ENCODE measurements at places on chromosomes 16 and 17.

- no peak for DNase-seq
Measured at GRCh38 chr16:31256466-31256865, 3.3 kb upstream of the ITGAM start.

- DNase-seq = no peak
Measured at GRCh38 chr16:12868788-12869187, 32.6 kb upstream of the SHISA9 start.

GRCh38 chr17:28118362-28118761 is 75.9 kb downstream of the NLK start:
- DNase-seq = no peak

DNA sequence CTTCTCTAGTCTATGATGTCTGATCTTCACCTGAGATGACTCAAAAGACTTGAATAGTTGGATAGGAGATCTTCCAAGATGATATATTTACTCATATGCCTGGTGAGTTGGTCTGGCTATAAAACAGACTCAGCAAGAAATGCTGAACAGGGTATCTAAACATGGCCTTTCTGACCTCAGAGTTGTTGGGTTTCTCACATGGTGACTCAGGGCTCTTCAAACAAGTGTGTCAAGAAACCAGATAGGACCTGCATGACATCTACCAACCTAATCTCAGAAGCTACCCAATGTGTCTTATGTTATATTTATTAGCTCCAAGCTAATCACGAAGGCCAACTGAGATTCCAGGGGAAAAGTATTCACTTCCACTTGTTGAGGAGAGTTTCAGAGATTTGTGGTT is 1477.3 kb downstream of the CDH8 start:
- no peak for DNase-seq

DNA sequence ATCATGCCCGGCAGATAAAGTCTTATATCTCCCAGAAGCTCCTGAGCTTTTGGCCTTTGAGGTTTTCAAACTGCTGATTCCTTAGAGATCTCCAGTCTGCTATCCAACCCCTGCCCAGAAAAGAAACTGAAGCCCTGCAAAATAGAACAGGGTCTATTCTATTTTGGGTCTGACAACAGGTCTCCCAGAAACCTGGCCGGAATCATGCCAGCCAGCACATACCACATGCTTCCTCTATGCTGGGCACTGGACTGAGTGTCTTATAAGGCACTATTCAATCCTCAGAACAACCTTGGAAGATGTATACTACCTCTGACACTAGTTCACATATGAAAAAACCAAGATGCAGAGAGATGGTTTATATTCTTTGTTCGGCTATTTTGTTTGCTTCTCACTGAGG is 21.3 kb upstream of the GFOD2 start:
- no peak for DNase-seq

DNA sequence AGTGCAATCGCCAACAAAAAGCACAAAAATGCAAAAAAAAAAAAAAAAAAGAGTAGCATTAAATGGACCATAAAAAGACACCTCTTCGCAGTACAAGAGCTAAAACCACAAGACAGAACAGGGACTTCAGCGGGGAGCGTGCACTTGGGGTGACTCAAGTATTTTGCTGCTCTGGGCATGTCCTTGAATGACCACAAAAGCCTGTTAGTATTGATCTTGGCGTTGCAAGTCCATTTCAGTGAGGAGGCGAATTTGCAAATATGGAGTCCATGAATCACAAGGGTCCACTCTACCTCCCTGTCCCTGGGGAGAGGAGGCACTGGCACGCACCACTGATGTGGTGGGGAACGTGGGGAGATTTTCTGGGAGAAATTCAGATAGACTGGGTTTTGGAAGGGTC is 78.9 kb downstream of the CNGB1 start:
- DNase-seq = no peak

DNA sequence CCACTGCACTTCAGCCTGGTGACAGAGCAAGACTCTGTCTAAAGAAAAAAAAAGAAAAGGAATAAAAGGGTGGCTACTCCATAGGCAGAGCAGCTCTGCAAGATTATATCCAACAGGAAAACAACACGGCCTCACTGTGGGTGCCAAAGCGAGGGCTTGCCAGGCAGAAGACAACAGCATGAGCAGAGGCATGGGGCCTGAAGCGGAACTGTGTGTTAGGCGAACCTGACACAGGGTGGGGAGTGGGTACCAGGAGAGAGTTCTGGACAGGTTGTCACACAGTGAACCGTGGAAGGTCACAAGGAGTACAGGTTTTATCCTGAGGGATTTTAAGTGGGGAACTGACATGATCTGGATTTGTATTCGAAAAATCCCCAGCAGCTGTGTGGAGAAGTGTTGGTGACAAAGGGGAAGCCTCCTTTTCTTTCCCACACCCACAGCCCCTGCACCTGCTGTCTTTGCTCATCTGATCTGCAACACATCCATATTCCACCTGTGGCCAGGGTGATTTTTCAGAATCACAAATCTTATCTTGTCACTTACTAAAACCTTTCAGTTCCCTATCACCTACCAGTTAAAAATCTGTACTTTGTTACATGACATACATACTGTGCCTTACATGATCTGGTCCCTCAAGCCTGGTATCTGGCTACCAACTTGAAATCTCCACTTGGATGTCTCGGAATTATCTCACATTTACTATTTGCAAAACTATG is 23.2 kb upstream of the ARHGAP17 start:
- no peak for DNase-seq

- DNase-seq = peak; percentile 8
Measured at GRCh38 chr16:24070851-24071250, 185.3 kb upstream of the CACNG3 start.

GRCh38 chr16:12613131-12613991 is 190.3 kb downstream of the CPPED1 start:
- peak; percentile 41 for DNase-seq

DNA sequence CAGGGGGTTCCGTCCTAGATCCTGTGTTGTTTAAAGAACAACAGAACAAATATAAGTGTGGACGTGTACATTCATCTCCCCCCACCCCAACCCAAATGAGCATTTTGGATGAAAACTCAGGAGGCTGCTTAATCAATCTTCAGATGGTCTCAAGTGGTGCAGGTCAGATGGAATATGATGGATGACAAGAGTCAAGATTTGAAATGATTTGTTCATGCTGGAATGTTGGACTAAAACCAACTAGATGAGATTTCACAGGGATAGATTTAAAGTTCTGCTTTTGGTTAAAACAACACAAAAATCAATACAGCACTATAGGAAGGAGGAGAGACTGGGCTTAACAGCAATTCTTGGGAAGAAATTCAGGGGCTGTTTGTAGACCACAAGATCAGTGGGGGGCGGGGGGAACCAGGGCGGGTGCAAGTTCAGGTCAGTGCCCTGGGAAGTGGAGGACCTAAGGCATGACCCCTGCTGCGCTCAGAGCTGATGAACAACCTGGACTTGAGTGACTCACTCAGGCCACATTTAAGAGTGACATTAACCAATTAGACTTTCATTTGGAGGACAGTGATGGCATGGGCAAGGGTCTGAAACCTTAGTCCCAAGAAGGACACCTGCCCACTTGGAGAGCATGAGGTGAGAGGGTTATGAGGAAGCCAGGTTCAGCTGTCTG is 15.1 kb downstream of the TTYH2 start:
- no peak for DNase-seq

GRCh38 chr16:3004781-3005284 is 7.9 kb upstream of the CLDN9 start:
- DNase-seq = no peak

- no peak for DNase-seq
Measured at GRCh38 chr17:78263063-78263735, 31.8 kb downstream of the TMEM235 start.

DNA sequence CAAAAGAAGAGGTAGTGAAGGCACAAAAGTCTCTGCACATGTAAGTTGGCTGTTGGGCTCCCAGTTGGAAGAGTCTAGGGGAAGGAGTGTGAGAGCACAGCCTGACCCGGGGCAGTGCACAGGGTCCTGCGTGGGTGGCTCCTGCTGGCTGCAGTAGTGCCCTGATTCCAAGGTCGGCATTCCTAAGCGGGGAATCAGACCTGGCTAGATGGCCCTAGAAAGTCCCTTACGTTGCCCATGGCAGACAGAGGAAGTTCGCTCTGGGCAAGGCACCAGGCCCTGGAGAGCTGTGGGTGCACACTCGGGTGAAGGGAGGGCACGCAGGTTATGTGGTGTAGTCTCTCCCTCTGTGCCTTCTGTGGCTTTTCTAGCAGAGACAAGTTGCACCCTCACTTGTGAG is 22.8 kb upstream of the SLC5A11 start:
- DNase-seq = no peak
